Mesenteric fat pad (tissue), 1 donor: ENCODE measurements at places on chromosomes 3 and 15. TPM values are rescaled to one million over a fixed set of nuclear protein-coding genes. Genes with fewer than 3 reads are reported as not detected.

GRCh38 chr15:51652084-51652668 lies 29.1 kb upstream of the SCG3 start:
- DNase-seq = no peak

DNA sequence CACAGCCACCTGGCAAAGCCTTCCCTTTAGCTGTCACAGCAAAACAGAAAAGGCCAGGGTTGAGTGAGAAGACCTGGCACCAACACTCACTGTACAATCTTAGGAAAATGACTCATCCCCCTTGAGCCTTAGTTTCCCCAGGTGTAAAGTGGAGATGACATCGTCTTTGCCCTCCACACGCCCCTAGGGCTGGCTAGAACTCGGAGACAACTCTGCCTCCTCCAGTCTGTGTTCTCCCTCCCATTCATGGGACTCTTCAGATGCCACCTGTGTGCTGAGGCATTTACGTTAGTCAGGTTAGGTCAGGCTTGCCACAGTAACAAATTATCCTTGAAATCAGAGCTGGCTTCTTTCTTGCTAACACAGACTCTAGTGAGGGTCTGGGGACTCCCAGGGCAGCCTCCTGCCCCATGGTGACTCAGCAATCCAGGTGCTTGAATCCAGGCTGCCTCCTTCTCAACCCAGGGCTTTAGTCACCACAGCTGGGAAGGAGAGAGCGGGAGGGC lies 252.6 kb downstream of the PLCL2 start:
- no peak for DNase-seq

- DNase-seq = no peak
These were observed 15.5 kb downstream of the PLA1A start for GRCh38 chr3:119613201-119613600.

- DNase-seq = no peak
These were observed 5.9 kb upstream of the C15orf39 start for GRCh38 chr15:75195766-75196241.

- DNase-seq = no peak
These were observed 672.7 kb upstream of the NAALADL2 start for GRCh38 chr3:174186377-174186989.

DNA sequence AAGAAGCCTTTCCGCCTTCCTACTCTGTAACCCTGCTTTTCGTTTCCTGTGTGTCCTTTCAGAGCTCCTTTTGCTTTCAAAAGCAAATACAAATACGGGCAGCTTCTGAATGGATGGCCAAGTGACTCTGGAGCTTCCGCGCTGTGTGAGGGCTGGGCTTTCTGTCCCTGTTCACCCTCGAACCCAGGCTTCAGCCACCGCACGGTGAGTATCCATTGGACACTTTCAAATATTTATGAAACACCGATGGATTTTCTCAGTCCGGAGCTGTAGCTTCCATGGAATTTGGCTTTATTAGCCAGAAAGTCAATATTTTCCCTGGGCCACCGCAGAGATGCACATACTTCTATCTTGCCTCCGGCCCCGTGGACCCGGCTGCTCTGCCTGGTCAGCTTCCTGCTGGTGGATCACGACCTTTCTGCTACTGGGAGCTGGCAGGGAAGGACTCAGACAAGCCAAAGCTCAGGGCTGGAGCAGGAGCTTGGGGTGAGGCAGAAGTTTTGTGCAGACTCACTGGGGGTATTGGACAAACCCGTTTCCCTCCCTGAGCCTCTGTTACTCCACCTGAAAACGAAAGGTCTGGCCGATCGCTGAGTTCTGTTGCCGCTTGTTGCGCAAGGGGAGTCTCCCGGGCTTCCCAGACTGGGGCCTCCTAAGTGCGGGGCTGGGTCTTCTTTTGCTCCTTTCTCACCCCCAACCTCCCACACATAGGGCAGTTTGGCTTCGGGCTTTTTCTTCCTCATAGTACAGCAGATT lies 63.6 kb downstream of the LINGO1 start:
- DNase-seq = no peak

DNA sequence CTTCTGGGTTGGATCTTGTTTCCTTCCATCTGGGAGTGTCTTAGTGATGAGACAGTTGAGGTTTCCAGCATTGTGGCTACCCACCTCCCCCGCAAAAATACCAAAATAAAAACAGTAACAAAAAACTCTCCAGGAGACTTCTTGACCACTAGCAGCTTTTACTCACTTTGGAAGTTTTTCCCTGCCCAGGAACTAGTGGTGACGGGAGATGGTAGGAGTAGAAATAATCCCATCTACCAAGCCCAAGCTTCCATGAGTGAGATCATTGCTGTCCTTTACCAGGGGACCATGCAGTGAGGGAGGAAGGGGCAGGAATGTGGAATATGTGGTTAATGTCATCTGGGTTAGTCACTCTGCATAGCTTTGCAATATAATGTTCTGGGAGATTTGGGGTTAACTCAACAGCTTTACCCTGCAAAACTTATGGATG lies 187.7 kb downstream of the ITPR1 start:
- DNase-seq = no peak

The LRRC3B gene
- total RNA-seq = not detected

DNA sequence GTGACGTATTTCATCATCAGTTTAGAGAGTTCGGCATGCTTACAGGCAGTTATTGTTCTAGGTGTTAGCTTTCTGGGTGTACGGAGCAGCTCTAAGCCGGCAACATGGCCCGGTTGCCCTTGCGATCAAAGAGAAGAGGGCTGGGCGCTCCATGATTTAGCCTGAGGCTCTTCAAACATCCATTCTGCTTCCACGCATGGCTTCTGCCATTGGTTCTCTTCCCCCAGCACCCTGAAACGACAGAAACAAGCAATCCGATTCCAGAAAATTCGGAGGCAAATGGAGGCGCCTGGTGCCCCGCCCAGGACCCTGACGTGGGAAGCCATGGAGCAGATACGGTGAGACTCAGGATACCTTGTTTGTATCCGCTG lies 574 bp downstream of the NGRN start:
- DNase-seq = no peak

DNA sequence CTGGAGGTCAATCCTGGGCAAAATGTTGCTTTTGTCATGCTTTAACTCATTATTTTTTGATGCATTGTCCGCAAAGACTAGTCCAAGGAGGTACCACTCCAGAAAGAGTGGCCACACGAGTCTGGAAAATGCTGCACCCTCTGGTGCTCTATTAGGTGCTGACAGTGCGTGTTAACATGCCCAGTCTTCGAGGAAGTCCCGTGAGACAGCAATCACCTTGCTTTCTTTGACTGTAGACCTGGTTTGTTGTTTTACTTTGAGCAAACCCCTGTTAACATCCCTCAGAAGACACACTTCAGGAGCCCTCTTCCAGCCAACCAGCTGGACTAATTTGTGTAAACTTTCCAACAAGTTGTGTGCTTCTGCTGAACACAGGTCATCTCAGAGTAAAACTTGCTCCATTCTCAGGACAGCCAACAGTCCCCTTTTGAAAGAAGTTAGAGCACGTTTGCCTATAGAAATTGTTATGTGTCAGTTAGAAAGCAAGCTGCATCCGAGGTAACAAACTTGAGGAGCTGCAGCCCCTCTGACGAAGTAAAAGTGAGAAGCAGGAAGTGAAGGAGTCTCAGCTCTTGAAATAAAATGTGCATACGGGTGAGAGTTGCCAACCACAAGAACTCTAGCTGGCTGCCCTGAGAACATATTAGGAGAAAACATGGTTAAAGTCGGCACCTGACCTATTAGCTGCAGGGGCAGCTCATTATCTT lies 205.0 kb downstream of the LPP start:
- no peak for DNase-seq

The OGG1 gene
- 14.4 TPM for total RNA-seq

The ERC2 gene
- total RNA-seq = 1.1 TPM

The OSBPL10 gene
- total RNA-seq = 18.9 TPM

GRCh38 chr3:74516019-74516418 lies 98.4 kb downstream of the CNTN3 start:
- no peak for DNase-seq

The CPB1 gene
- total RNA-seq = 5.6 TPM

The GATM gene
- 10.6 TPM for total RNA-seq

DNA sequence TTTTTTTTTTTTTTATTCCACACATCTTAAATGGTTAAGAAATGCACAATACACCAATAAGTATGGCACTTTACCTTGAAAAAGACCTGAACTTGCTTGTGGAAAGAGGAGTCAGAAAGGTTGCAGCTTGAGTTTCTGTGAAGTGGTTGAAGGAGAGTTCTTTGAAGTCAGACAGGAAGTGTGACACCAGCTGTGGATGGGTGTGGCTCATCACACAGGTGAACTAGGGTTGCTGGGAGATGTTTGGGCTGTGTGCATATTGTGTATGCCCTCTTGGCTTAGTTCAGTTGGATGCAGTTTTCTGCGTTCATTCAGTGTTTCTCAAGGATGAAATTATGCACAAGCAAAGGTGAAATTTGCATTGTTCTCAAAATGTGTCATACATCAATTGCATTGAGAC lies 6.3 kb downstream of the AEN start:
- peak; percentile 45 for DNase-seq

- DNase-seq = no peak
These were observed 2.2 kb upstream of the ISG20 start for GRCh38 chr15:88636654-88637053.

The EPHB3 gene
- total RNA-seq = 1.6 TPM

The CRTAP gene
- total RNA-seq = 371 TPM

- no peak for DNase-seq
These were observed 2.4 kb downstream of the MUC4 start for GRCh38 chr3:195809291-195809785.

The ANKRD63 gene
- total RNA-seq = not detected

DNA sequence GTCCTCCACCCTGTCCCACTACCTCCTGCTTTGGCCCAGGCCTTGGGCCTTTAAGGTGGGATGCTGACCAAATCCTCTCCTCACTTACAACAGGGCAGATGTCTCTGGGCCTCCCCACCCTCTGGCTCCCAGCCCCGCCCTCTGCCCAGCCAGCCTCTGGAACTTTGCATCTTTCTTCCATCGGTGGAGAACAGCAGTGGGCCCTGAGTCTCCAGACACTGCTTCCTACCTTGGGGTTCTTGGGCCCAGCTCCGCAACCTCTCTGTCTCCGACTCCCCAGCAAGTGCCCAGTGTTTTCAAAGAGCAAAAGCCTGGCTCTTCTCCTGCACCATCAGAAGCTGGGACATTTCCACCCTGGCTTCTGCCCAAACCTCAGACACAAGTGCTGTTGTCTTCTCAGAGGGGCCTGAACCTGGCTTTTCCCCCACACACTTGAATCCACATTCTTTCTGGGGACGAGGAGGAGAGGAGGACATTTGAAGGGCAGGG lies 33.1 kb downstream of the MRAS start:
- peak; percentile 67 for DNase-seq

DNA sequence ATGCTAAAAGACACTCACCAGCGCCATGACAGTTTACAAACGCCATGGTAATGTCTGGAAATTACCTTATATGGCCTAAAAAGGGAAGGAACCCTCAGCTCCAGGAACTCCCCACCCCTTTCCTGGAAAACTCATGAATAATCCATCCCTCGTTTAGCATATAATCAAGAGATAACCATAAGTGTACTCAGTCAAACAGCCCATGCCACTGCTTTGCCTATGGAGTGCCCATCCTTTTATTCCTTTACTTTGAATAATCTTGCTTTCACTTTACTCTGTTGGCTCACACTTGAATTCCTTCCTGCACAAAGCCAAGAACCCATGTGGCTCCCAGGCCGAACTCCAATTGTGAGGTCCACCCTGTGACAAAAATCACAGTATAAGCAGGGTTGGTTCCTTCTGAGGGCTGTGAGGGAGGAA lies 19.1 kb upstream of the FSTL1 start:
- DNase-seq = no peak

The NPAP1 gene
- total RNA-seq = not detected

DNA sequence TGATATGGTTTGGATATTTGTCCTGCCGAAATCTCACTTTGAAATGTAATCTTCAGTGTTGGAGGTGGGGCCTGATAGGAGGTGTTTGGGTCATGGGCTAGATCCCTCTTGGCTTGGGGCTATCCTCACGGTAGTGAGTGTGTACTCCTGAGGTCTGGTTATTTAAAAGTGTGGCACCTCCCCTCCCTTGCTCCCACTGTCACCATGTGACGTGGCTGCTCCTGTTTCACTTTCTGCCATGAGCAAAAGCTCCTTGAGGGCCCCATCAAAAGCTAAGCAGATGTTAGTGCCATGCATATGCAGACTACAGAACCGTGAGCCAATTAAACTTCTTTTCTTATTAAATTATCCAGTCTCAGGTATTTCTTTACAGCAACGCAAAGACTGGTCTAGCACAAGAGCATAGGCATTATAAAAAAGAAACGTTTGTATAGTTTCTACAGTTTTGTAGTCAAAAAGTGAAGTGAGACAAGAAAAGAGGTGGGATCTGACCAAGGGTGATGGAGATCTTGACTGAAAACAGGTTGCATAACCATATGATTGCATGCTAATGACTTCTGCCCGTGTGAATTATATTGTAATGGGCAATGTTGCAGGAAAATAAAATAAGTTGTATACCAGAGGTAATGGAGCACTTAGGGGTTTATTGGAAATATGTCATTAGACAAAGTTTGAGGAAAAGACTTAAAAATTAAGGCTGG lies 28.5 kb upstream of the CLASP2 start:
- DNase-seq = no peak

DNA sequence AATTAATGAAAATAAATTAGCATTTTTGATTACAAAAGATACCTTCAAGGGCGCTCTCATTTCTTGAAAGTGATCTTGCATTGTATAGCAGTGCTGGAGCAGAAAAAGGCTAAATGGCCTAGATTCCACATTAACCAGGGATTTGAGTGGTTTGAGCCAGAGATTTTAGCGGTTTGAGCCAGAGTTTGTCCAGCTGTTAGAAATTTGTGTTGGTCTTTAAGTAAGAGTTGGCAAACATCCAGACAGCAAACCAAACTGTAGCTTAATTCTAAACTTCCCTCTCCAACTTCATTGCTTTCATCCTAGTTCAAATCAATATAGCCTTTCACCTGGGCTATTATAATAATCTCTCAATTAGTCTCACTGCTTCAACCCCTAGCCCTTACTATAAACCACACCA lies 351.7 kb downstream of the IGSF11 start:
- DNase-seq = no peak

The SNTN gene
- total RNA-seq = not detected

DNA sequence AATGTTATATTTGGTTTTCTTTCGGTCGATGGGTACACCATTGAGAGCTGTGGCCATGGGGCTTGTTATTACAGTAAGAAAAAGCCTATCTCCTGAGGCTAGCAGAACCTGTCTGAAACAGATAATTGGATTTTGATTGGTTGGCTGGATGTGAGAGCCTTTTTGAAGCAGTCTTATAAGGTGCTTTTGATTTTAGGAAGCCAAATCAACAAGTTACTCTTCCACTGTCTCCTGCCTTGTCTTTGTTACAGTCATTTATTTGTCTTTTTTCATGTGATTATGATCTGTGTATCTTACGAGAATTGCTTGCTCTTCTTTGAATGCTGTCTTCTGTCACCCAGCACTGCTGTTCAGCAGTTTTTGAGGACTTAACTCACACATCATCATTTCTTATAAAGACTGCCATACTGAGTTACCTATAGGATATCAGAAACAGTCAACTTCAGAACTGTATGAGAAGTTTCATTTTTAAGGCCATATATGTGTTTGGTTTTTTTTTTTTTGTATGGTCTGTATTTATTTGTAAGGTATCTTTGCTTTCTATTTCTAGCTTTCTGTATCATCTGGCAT lies 51.1 kb downstream of the MEF2A start:
- DNase-seq = no peak

GRCh38 chr15:66128116-66128680 lies 125.4 kb downstream of the MEGF11 start:
- DNase-seq = no peak

- no peak for DNase-seq
These were observed 54.4 kb downstream of the ROPN1B start for GRCh38 chr3:126023390-126023789.

- DNase-seq = no peak
These were observed 48.1 kb upstream of the MAP4 start for GRCh38 chr3:48064292-48064829.

The TNFAIP8L3 gene
- total RNA-seq = 7.4 TPM
